ENCODE measurements at places on chromosomes 5 and 9. TPM values are rescaled to one million over a fixed set of nuclear protein-coding genes. Genes with fewer than 3 reads are reported as not detected.

ADAMTSL2 gene
- total RNA-seq: not detected

CARD9 gene
- 4.2 TPM for total RNA-seq

PCDHGA10 gene
- 9.0 TPM for total RNA-seq

CDH9 gene
- total RNA-seq: not detected

MCC gene
- 57.7 TPM for total RNA-seq

DNA sequence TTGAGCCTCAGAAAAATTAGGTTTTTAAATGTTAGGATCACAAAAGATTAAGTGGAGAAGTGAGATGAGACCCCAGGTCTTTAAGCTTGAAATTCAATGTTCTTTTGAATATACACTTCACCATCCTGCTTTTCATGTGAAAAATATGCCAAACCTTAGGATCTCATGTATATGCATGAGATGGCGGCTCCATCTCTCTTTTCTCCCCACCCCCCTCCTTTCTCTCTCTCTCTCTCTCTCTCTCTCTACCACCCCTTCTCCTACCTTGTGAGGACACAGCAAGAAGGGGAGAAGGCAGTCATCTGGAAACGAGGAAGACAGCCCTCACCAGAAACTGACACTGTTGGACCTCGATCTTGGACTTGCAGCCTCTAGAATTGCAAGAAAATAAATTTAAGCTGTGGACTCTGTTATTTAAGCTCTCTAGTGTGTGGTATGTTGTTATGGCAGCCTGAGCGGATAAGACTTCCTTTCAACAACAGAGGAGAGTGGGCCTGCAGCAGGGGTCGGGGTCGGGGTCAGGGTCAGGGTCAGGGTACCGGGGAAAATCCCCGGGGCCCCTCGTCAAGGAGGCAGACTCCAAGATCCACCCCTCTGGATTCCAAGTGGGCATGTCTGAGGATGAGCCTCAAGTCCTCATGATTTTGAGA lies 16.4 kb upstream of the ALDH1B1 start:
- no peak for DNase-seq

DDX4 gene
- total RNA-seq: not detected

DNA sequence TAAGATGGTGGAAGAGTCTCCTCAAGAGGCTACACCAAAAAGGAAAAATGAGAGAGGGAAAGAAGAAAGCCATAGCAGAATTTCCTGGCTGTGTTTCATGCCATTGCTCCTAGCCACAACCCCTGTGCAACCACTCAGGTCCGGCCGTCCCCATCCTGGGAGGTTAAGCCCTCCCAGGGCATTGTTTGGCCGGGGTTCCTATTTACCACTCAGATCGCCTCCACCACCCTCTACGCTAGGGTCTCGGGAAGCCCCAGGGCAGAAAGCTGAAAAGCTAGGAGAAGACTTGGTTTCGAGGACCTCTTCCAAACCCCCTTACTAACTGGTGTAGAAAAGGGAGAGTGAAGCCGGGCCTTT lies 715 bp downstream of the RC3H2 start:
- no peak for DNase-seq

DNA sequence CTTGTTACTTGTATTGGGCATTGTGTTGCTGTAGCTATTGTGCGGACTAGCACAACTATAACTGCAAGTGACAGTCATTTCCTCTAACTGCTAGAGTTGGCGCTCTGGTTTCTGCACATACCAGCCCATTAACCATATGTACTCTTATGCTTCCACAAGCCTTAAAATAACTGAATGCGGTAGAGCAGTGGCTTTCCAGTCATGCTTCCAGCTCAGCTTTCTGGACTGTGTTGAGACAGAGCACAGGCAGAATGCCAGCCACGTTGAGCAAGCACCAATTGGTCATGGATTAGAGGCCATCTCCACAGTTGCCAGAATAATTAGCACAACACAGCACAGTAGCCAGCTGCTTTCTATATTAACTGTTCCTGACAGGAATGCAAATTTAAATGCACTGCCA lies 12.2 kb downstream of the INVS start:
- DNase-seq: peak; percentile 73

FAM170A gene
- not detected for total RNA-seq

DNA sequence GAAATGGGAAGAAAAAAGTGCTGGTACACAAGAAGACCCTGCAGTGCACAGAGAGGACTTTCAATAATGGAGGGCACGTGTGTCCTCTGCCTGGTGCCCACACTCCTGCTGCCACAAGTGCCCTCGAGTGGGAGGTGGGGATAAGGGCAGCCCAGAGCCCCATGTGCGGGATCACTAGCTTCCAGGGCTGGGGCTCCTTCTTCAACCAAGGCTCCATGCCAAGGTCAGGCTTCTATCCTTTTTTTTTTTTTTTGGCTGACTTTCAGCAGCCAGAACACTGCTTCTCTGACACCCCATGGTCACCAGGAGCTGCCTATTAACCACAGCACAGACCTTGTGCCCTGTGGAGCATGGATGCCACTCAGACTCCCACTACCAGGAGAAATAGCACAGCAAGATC lies 7.5 kb downstream of the ACSL6 start:
- no peak for DNase-seq

DNA sequence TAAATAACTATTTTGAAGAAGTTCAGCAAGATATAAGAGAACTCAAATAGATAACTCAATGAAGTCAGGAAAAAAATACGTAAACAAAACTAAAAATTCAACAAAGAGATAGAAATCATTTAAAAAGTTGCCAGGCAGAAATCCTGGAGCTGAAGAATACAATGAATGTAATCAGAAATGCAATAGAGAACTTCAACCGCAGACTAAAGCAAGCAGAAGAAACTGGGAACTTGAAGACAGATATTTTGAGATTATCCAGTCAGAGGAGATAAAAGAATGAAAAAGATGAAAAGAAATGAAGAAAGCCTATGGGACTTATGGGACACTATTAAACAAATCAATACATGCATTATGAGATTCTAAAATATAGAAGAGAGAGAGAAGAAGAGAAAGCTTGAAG lies 129.1 kb upstream of the LPAR1 start:
- no peak for DNase-seq

PCDHGB6 gene
- total RNA-seq: 5.9 TPM

GRCh38 chr5:6843821-6844220 lies 130.6 kb downstream of the TENT4A start:
- no peak for DNase-seq

DNA sequence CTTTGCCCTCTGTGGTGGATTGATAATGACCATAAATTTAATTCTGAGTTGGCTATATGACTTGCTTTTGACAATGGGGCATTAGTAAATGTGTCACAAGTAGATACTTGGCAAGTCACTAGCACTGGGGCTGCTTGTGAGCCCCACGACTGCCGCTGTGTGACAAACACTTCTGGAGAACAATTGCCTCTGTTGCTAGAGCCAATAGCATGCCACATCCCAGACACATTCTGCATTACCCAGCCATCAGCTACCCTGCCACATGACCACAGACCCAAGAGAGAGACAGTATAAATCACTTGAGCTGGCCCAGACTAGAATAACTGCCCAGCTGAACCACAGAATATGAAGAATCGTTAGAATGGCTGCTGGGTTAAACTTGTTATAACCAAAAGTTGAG lies 753.2 kb upstream of the DMAC1 start:
- no peak for DNase-seq

- no peak for DNase-seq
Observed at GRCh38 chr5:67453111-67453905, 256.7 kb upstream of the CD180 start.

GRCh38 chr5:13957032-13957645 lies 12.7 kb upstream of the DNAH5 start:
- no peak for DNase-seq

DNA sequence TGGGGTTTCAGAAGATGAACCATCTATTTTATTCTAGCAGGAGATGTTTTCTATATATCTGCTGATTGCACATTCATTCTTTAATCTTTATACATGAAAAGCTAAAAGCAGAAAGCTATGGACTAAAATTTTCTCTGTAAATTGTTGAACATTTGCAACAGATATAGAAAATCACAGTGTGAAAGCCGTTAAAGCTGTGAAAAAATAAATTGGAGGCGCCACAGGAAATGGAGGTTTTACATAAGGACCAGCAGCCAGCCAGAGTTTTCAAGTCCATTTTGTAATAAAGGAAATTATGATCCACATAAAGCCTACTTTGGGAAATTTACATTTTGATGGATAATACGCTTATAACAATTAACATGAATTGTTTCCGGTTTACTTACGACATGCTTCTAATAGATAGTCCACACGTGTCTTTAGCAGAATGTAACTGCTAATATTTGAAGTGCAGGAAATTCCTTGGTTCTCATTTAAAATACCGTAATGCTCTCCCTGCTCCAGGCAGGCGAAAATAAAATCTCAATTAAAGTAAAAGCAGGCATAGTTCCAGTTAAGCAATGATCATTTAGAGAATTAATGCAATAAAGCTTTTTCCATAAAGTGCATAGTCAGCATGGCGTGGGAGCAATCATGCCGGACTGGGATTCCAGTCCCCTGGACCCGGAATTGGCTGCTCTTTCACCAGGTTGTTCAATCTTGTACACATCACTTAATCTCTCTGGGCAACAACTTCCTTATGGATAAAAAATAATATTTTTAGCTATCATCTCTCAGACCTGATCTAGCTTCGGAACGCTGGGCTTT lies 445.4 kb downstream of the ZNF608 start:
- DNase-seq: no peak

DNA sequence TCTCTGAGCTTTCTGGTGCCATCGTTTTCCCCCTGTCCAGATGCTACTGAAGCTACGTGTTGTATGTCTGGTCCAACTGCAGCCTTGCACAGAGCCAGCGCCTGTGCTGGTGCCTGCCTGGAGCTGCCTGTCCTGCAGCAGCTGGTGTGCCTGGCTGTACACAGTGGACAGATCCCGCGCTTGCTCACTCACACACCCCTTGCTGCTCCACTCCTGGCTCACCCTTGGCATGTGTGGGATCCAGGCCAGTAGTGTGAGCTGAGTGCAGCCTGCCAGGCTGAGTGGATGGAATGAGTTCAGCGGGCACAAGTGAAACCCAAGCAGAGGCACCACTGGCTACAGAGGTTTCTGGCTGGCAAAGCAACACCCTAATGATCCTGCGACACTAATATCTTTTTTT lies 40.4 kb downstream of the FER start:
- DNase-seq: no peak

DNA sequence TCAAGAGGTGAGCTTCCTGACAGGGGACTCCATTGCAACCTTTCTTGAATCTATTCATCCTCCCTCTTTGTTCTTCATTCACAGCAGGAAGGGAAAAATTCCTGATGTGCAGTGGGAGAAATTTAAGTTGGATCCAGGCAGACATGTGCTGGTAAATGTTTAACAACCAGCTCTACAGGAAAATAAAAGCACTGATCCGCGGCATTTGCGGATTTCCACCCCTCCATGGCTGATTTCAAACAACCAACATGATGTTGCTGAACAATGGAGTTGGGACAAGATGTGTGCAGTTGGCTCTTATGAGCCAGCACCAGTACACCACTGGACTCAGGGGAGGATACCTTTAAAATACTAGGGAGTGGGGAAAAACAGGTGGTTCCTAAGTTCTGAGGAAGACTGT lies 47.0 kb downstream of the SPRY4 start:
- DNase-seq: no peak

GRCh38 chr5:178632285-178632684 lies 5.4 kb upstream of the CLK4 start:
- DNase-seq: no peak

DNA sequence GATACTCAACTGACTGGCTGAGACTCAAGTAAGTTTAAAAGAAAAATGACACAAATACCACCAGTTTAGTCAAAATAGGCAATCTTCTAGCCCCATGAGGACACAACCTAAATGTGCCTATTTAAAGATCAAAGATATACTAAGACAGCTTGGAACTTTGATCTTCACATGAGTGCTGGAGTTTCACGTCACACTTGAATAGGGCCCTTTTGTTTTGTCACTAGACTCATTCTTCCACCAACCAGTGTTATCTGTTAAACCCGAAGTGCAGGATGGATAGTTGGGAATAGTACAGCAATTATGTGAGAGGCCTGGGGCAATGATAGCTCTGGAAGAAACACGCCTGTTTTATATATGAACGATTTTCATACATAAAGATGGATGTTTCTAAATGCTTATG lies 792.8 kb upstream of the NUDT12 start:
- DNase-seq: no peak

DNA sequence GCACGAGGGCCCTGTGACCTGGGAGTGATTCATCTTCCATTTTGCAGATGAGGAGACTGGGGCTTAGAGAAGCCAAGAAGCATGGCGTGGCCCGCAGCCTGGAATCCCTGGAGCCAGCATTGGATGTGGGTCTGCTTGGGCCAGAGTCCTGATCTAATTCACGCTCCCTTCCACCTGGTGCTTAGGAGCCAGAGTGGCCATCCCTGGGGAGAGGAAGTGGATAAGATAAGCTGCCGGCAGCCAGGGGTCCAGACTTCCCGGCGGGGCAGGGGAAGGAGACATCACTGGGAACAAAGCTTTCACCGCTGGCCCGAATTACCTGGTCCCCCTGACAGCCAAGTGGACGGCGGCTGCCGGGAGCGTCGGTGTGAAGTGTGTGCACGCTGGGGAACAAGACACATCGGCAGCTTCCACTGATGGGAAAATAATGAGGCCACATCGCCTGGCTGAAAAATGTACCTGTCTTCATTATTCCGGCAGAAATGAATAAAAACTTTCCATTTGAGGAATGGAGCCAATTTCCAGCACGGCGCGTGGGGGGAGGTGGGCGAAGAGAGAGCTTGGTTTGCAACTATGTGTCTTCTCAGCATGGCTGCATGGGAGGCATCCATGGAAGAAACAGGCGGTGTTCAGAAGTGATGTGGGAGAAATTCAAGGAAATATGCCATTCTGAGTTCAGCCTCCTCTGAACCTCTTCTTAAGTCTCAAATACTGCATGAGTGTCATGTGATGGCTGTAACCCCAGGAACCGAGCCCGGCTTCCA lies 78.5 kb downstream of the OLFM1 start:
- no peak for DNase-seq

DNA sequence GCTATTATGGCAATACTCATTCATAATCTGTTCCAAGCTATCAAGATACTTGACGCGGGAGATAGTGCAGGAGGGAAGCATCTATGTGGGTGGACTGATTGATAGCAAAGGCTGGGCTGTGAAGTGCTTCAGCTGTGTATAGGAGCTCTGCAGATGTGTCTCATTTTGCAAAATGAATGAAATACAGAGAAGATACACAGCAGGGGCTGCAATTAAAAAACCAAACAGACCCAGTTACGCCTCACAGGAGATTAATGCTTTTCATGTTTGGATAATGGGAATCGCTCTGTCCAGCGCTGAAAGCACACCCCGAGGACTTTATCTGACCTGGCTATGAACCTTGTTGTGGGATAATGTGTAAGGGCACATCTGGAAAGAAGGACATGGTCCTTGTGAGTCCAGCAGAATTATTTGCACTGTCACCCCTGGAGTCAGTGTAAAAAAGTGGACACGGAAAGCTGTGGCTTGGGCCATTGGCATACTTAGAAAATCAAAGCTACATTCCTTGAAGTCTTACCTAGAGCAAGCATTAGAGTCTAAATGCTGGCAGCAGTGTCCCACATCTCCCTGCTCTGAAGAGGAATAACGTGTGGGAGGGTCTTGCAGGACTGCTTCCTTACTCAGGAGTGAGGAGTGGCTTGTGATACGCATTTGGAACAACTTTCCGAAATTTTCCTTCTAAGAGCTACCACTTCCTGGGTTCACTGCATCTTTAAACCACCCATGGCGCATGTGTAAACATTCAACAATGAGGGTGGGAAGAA lies 2.6 kb downstream of the SH3RF2 start:
- DNase-seq: no peak
